Panc1 (cell line): ENCODE measurements at places on chromosomes 7 and 10.
A peak's percentile ranks its signal among the peaks of the same experiment; 100 is the strongest.

DNA sequence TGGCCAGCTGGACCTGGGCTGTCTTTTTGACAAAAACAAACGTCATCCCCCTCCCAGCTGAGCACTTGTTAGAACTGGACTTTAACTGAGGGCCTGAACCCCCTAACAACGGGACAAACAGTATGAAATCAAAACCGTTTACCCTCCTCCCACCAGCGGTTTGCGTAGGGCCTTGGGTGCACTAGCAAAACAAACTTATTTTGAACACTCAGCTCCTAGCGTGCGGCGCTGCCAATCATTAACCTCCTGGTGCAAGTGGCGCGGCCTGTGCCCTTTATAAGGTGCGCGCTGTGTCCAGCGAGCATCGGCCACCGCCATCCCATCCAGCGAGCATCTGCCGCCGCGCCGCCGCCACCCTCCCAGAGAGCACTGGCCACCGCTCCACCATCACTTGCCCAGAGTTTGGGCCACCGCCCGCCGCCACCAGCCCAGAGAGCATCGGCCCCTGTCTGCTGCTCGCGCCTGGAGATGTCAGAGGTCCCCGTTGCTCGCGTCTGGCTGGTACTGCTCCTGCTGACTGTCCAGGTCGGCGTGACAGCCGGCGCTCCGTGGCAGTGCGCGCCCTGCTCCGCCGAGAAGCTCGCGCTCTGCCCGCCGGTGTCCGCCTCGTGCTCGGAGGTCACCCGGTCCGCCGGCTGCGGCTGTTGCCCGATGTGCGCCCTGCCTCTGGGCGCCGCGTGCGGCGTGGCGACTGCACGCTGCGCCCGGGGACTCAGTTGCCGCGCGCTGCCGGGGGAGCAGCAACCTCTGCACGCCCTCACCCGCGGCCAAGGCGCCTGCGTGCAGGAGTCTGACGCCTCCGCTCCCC lies at the start of gene IGFBP1:
TSS of gene IGFBP1 (plus strand) at position 304 of the 808 bp plus-strand sequence. CDS start at position 469, 165 bp downstream.
- no peak for DNase-seq

- no peak for DNase-seq
Measured at GRCh38 chr7:87058744-87059524, 520 bp downstream of the ELAPOR2 start.

- DNase-seq = no peak
Measured at GRCh38 chr7:137664846-137665245, 181.9 kb downstream of the DGKI start.

DNA sequence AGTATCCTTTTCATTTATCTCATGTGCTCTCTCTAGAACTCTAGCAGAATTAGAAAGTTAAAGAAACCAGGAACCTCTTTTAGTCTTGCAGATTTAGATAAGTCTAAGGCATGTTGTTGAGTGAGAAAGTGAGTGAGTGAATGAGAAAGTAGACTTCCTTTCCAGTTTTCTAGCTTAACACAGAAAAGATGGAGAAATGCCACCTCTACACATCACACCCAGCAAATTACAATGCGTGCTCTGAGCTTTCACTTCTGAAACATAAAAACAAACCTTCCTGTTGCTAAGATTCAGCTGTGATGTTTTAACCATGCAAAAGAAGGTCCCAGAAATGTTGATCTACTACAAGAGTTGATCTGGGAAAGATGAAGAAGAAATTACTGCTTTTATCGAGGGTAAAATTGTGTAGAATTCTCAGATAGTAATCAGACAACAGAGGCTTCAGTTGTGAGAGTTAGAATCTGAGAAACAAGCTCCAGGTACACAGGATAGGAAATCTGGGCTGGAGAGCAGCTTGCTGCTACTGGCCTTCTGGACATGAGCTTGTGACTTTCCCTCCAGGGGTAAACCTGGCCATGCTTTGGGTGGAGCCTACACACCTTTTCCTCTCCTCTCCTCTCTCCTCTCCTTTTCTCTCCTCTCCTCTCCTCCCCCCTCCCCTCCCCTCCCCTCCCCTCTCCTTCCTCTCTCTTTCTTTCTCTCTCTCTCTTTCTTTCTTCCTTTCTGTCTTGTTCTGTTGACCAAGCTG lies 4.6 kb downstream of the CYP3A5 start:
- no peak for DNase-seq

- no peak for DNase-seq
Measured at GRCh38 chr7:90005836-90006235, 148.4 kb upstream of the STEAP1 start.

DNA sequence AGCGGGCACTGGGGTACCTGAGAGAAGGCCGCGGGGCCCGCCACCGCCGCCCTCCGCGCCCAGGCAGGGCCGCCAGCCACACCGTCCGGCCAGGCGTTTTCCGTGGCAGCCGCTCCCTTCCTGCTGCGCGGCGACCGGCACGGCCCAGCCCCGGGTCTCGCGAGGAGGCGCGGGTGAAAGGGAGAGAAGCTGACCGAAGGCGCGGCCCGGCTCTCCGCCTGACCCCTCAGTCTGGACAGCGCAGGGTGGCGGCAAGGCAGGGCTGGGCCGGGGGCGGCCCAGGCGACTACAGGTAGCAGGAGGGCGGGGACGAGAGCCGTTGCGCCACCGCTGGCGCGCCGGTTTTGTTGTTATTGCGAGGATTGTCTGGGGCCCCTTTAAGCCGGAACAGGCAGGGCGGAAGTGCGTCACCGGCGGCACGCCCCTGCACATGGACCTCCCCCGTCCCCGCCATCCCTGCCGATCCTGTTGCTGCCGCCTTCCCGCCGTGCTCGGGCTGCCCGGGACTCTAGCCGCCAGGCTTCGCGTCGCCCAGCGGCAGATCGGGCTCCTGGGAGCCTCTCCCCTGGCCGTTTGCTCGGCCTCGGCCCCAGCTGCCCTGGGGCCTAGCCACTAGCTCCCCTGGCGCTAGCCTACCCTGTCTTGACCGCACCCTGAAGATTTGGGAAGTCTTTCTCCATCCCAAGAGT lies at the start of gene HERPUD2:
TSS of gene HERPUD2 (minus strand) at position 352 of the 689 bp plus-strand sequence. CDS start 805 bp downstream, outside the sequence.
- DNase-seq = peak; percentile 75

- no peak for DNase-seq
Measured at GRCh38 chr7:66769833-66770512, 29.4 kb downstream of the RABGEF1 start.

DNA sequence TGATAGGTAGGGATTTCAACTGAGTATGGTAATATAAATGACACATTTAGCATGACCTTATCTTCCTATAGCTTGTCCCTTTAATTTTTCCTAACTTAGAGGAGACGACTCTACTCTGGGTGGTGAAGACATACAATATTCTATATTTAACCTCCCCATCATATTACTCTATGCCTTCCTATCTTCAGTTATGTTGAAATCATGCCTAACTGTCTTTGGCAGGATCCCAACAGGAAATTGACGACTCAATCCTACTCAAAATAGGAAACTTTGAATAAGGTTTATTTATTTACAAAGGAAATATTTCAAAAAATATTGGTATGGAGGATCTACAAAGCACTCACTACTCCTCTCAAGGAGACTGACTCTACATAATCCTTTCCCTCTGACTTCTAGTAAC lies 24.1 kb upstream of the SEMA3A start:
- DNase-seq = no peak

DNA sequence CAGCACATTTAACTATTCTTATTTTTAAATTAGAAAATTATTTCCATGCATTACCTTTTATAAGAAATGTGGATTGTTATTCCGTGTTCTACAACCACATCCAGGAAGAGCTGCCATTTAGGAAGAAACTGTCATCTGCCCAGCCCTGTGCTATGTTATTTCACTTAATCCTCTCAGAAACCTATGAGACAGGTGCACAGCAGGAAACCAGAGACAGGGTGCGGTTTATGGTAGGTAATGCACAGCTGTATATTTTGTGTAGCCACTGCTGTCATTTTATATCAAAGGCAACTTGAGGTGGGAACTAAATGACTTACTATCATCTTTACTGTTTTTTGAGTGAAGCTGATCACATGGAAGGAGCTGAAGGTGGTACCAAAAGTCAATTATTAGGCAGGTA lies 232.3 kb downstream of the MAGI2 start:
- DNase-seq = no peak
